AG08395 (cell line): ENCODE measurements at places on chromosomes 13 and 19.

- DNase-seq, result no peak
Observed at GRCh38 chr13:73891805-73892204, 242.4 kb downstream of the KLF12 start.

DNA sequence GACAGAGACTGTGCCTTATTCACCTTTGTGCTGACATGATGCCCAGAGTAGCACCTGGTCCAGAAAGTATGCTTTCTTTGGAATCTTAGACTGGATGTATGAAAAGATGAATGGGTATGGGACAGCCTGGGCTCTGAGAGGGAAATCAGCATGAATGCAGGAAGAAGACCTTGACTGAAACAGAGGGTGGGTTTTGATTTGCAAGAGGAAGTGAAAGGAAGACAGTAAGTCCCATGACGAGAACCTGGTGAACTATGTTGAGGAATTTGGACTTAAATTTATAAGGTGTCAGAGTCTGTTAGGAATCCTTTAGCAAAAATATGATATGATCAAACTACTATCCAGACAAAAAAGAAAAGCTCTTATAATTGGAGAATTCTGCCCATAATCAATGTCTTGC is 301.9 kb downstream of the SPRY2 start:
- no peak for DNase-seq

GRCh38 chr19:57829316-57829715 is 783 bp upstream of the ZNF587B start:
- DNase-seq, result no peak

GRCh38 chr13:22592515-22592914 is 588.3 kb upstream of the SGCG start:
- no peak for DNase-seq

DNA sequence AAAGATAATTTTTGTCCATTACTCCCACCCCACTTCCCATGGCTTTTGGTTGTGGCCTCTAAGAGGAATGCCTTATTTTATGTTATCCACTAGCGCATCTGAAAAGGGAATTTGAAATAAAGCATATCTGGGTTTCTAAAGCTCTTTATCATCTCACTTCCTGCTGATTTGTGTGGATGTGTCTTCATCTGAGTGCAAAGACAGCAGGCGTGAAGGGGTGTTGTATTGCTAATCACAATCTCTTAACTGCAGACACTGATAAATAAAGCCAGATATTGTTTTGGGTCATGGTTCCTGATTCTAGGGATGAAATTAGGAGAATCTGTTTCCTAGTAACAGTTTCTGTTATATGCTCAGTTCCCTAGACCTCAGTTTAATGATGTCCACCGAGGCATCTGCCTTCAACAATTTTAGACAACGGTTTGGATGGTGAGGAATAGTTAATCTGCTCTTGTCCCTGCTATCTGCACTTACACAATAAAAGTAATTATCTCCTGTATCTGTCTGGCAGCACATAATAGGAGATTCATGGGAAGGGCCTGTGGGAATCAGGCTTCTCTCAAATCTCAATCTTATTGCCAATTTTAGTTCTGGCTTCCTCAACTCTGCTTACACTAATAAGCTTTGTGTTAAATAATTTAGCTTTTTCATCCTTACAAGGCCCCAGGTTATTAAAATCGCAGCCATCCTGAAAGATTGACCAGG is 517.9 kb upstream of the ATXN8OS start:
- no peak for DNase-seq

DNA sequence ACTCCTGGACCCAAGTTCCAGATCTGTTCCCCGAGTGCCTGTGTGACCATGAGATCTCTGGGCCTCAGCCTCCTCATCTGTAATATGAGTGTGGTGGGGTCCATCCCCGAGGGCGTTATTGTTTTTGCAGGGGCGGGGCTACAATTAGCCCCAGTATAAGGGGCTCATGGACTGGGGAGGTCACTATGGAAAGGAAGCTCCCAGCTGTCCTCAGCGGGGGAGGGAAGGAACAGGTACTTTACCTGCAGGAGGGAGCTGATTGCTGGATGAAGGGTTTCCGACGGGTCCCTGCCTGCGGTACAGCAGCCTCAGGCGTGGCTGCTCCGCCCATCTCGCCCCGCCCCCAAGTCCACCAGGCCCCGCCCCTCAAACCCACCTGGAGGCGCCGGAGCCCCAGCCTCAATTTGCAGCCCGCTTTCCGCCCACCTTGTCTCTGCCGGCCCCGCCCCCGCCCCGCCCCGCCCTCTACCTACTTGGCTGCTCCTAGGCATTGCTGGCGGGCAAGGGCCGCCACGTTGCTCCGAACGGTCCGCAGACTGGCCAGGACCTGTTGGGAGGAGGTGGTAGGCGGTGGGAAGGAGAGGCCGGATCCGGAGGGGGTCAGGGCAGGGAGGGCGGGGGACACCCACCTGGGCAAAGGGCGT is 5.5 kb downstream of the PDE4C start:
- no peak for DNase-seq

GRCh38 chr19:5804516-5805461 is at the start of gene NRTN:
Gene NRTN (plus strand): TSS chr19:5805067. CDS start chr19:5824166, 19,099 bp downstream.
- DNase-seq, result no peak

- DNase-seq, result peak; percentile 47
Observed at GRCh38 chr19:47032171-47032811, 12.7 kb downstream of the NPAS1 start.

DNA sequence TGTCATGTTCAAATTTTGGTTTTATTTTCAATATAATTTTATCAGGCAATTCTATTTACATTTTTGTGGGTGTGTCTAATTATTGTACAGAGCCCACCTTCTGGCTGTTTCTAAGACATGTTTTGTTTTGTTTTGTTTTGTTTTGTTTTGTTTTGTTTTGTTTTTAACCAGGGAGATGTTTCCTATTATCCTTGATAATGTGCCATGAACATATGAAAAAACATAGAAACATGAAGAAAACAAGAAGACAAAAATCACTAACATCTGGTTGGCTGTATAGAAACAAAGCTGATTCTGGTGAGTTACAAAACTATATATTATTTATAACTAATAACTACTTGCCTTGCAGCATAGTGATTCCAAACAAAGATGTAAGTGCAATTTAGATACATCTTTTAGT is 128.1 kb upstream of the TRPC4 start:
- DNase-seq, result no peak
